ENCODE measurements at places on chromosomes 2 and 18.

DNA sequence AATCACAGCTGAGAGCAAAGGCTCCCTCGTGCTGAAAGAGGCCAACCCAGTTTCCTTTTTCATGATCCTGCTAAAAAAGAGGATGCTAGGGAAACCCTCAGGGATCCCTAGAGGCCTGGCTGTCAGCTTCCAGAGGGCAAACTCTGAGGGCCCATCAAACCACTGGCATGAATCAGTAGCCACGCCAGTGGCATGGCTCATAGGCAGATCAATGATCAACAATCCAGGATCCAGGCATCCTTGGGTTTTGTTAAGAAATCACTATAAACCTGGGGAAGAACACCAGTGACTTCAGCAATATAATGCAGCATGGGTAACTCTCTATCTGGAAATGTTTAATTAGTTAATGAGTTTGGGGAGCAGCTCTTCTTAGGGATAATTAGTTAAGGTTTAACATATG is 286.5 kb downstream of the C1D start:
- DNase-seq, result no peak

DNA sequence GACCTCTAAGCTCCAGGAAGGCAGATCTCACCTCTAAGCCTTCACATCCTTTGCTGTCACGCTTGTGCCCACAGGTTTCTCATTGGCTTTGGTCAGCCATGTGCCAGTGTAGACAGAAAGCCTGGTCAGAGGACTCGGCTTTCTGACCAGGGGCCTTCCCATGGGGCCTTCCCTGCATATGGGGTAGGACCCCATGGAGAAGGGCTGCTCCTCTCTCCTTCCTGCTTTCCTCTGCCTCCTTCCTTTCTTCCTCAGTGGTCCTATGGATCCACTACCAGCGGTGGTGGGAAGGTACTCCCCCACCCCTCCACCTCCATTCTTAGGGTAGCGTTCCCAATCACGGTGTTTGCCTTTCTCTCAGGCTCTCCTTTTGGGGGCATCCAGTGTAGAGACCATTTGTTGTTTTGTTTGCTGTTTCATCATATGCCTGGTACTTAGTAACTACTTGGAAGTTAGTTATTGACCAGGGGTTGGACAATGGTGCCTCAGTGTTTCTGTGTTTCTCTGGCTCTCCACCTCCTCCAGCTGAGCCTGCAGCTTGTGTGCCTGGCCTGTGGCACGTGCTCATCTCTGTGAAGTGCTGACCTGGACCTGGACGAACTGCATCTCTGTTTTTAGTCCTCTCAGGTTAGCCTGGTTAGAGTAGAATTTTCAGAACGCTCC is 71.6 kb downstream of the ZNF407 start:
- no peak for DNase-seq

DNA sequence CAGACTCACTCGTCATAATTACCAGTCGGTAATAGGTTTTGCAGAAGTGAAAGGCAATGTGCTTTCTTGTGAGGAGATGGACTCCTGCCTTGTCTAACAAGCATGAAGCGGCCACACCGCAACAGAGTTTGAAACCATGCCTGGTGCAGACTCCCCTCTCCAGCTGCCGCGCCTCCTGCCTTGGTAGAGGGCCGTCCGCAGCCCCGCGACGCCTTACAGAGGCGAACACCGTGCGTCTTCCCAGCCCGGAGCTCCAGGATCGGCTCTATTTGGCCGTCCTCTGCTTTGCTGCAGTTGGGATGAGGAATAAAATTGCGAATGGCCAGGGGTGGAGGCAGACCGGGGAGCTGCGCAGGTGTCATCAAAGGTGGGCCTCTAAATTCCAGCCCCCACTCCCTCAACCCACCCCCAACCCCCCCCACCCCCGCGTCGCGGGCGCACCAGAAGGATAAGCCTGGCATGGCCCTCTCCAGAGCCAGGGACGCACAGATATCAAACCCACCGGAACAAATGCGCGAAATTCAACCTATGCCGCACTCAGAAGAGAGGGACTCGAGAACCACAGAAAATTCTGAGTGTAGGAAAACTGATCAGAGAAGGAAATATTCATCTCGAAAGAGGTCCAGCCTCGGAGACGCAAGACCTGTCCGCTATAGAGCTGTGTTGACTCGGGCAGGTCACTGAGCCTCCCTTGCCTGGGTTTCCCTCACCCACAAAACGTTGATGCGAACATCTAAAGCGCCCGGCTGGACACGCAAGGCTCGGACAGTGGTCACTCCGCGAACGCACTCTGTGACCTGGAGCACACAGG is 1.1 kb downstream of the TRABD2A start:
- no peak for DNase-seq

- DNase-seq, result no peak
Measured at GRCh38 chr18:26468931-26469340, 79.4 kb downstream of the KCTD1 start.

GRCh38 chr18:62937065-62937464 is 221.7 kb downstream of the PHLPP1 start:
- no peak for DNase-seq

DNA sequence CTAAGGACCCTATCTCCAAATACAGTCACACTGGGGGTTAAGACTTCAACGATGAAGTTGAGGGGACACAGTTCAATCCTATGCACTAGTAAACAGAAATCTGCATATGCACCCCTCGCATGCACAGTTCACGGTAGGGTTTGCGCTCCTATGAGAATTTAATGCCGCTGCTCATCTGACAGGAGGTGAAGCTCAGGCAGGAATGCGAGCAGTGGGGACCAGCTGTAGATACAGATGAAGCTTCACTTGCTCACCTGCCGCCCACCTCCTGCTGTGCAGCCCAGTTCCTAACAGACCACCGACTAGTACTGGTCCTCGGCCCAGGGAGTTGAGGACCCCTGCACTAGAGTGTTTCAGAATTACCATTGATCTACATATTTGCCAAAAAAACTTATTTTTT is 40.0 kb upstream of the FAHD2A start:
- no peak for DNase-seq

DNA sequence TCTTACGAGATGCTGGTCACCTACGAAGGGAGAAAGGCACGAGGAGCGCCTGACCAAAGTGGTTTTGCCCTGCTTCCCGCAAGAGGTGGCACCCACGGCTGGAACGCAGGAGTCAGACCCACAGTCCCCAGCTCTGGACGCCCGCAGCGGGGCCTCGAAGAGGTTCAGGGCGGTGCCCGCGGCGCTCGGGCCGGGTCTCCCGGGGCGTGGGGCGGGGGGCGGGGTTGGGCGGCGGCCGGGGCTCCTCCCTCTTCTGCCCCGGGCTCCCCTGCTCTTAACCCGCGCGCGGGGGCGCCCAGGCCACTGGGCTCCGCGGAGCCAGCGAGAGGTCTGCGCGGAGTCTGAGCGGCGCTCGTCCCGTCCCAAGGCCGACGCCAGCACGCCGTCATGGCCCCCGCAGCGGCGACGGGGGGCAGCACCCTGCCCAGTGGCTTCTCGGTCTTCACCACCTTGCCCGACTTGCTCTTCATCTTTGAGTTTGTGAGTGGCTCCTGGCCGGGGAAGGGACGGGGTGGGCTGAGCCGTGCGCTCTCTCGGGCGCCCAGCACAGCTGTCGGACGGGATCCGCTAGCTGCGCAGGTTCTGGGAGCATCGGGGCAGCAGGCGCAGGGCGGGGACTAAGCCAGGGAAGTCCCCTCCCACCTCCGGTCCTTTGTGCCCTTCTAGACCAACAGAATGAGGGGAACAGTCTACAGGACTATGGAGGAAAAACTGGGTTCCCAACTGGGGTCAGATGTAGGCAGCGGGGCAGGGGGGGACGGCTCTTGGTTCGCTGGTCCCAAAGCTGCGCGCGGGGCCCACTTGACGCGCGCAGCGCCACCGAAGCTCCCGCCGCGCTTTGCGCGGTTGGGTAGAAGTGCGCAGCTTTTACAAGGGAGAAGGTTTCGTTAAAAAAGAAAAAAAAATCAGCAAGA is at the start of gene MAL:
TSS of gene MAL (plus strand) at position 303 of the 914 bp plus-strand sequence. CDS start at position 388, 85 bp downstream.
- DNase-seq, result peak; percentile 41

DNA sequence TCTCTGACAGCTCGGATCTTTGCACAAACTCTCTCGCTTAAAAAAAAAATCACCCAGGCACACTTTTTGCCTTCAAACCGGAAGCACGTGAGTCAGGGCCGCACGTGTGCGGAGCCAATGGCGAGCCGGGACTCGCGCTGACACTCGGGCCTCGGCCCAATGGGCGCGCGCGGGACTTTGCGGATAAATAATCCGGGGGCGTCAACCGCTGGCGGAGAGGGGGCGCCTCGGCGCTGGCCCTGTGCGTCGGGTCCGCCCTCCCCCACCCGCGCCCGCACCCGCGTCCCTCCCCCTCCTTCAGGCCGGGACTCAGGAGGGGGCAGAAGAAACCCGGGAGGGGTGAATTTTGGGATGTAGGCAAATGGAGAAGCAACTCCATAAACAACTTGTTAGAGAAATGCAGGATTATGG is 319 bp upstream of the EN1 start:
- DNase-seq, result no peak

- no peak for DNase-seq
Measured at GRCh38 chr2:192960945-192961344, 766.2 kb upstream of the TMEFF2 start.

DNA sequence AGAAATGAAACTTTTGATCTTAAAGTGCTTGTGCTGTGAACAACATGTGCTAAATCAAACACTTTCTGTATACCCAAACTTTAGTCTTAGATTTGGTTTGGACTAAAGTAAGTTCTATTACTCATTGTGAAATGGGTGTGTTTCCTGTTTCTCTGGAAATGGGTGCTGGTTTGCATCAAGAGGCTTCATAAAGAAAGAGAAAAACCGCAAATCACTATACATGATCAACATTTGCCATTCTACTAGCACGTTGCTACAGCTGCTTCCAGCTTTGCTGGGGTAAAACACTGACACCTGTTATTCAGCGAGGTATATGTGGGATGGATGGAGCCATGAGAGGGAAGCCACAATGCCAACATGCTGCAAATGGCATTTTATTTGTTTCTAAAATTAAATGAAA is 547.0 kb upstream of the ACVR2A start:
- DNase-seq, result no peak

GRCh38 chr2:15914596-15915385 is 25.6 kb upstream of the MYCN start:
- no peak for DNase-seq

DNA sequence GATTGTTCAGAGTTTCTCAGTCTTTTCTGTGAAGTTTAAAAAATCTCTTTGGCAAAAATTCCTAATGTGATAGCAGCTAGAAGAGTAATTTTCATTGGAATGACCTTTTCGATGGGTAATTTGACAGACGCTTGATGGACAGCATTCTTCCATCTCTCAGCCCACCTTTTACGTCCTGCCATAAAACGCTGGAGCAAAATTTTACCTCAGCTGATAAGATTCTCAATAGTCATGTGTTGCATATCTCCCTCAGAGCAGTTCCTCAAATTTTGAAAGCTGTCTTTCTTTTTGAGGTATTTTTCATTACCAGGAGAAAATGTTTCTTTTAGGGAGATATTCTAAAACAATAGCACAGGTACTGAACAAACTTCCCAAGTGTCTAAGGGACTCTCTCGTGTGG is 441.4 kb downstream of the PARD3B start:
- DNase-seq, result no peak

DNA sequence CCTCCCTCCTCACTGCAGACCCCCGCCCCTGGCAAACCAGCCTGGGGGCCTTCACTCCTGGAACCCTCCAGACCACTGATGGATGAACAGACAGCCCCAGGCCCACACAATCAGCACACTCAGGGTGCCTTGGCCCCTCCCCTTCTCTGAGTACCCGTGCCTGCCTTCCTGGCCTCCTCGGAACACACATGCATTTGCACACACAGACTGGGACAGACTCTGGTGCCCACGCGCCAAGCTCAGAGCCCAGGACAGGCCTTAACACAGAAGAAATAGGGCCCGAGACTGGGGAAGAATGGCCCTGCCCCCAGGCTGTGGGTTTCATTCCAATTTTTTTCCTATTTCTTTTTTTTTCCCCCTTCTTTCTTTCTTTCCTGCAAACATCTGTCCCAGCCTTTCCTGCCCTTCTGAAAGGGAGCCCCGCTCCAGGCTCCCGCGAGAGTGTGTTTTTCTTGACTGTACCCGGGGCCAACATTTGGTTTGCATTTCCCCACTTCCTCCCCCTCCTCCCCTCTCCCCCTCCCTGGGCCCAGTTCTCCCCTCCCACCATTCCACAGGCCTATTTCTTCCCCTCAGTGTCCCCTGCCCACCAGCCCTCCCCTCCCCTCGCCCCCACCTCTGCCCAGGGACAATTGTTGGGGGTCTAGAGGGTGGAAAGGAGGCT is 618 bp upstream of the TNS1 start:
- no peak for DNase-seq

DNA sequence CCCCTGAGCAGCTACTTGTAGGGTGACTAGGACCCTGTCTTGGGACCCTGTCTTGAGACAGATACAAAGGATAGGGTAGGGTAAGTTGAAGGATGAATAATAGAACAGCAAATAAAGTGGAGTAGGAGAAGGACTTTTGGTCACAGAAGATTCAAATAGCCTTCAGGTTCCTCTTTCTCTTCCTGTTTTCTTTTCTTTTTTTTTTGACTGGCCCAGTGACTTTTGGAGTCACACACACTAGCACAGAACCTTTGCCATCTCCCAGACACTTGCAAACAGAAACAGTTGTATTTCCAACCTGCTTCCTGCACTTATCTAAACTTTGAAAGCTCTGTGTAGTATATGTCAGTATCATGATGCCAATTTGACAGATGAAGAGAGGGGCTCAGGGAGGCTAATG is 108.2 kb downstream of the TDRD15 start:
- DNase-seq, result no peak

DNA sequence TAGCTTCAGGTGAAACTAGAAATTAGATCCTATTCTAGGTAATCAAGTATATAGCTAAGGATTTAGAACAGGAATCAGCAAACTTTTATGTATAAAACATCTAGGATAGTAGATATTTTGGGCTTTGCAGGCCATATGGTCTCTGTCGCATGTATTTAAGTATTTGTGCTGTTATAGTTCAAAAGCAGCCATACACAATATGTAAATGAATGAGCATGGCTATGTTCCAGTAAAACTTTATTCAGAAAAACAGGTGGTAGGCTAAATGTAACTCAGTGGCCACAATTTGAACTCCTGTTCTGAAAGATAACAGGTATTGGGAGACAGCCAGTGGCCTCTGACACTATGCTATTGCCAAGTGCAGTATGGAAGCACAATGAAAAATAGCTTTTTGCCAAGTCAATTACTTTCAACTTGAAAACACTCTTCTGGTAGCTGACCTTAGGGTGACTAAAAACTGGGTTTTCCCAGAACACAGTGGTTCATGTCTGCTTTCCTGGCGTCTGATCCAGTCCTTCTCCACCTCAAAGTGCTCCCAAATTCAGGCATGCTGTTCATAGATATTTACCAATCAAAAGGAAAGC is 304.7 kb upstream of the SYT4 start:
- DNase-seq, result no peak

DNA sequence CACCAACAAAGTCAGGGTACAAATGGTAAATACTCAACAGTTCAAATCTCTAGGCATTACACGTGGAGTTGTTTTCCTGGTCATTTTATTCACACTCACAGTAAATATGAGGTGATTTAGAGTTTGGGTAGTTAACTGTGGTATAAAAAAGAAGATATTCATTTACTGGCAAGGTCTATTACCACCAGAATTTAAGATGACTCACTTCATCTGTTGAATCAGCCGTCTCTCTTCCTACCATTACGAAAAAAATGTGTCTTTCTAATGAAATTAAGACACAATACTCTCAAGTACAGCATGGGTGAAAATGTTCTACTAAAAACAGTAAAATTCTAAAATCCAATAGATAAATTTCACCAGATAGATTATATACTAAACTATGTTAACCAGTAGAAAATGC is 21.0 kb upstream of the GPR75 start:
- no peak for DNase-seq
